Activated CD8-positive, alpha-beta memory T cell treated with anti-CD3 and anti-CD28 coated beads for 1 hour (primary cell): ENCODE measurements at places on chromosomes 11 and 22.

DNA sequence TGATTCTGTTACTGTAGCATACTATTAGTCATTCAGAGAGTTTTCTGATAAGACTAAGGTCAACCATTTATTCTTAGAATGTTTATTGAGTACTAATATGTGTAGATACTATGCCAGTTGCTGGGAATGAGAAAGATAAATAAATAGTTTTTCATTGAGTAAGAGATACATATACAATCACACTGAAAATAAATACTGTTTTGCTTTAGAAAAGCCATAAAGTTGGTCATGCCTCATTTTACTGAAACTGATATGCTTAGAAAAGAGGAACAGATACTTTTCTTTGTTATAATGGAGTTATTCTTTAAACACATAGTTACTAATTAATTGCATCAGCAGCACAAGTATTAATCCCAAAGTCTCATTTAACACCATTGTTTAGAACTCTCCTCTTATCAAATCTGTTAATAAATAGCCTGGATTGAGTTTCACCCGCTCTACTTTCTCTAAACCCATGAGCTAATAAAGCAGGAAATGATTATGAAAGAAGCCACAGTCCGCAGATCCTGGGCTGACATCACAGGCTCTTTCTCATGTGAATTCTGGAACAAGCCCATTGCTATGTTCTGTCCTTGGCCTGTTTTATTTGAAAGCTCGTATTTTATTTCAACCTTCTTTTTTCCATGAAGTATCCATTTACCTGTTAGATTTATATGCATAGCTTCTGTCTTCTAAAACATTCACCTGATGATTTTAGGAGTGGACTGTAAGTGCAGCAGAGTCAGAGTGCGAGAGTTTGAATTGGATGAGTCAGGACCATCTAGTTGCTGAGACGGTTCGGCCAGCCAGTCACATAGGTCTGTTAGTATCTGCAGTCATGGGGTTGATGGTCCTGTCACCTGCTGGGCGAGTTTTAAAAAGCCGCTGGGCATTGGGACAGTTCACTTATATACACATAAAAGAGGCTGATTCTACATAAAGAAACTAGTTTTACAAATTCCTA is 35.5 kb downstream of the PIWIL4 start:
- DNase-seq: no peak

DNA sequence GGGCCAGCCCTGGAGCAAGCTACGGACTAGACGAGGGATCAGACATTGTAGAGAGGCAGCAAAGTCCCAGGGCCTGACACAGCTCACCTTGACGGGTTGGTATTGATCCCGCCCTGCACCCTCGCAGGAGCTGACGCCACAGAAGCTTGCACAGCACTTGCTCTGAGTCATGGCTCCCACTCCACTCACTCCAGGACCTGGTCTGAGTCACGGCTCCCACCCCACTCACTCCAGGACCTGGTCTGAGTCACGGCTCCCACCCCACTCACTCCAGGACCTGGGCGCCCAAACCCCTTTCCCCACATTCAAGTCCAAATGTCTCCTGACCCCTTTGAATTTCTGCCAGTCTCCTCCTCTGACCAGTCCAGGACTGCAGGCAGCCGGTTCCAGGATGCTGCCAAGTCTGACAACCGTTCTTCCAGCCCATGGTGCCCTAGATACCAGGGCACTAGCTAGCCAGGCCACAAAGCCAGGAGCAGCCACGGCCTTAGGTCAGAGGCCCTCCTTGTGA is 6.0 kb upstream of the PNPLA5 start:
- DNase-seq: no peak

DNA sequence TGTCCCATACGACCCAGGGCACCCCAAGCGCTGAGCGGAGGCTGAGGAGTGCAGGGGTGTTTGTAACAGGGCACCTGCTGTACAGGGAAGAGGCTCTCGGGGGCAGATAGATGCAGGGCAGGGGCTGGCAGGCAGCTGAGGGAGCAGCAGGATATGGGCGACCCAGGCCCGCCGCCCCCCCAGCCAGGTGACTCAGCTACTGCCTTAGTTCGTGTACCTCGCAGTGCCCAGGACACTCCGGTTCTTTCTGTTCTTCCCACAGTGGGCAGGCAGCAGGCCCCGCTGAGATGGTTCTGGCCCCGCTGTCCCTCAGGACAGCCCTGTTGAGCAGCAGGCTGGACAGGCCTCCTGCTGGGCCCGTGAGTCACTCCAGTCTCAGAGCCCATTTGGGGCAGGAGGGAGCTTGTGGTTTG is 16.2 kb downstream of the PHLDA2 start:
- no peak for DNase-seq

- no peak for DNase-seq
Measured at GRCh38 chr11:6627762-6628241, 8.6 kb upstream of the TPP1 start.

- DNase-seq: no peak
Measured at GRCh38 chr11:134254433-134255183, 1.2 kb downstream of the ACAD8 start.

- no peak for DNase-seq
Measured at GRCh38 chr22:24433828-24434470, 6.5 kb downstream of the ADORA2A start.

GRCh38 chr11:86459682-86460460 is 85.2 kb downstream of the CCDC81 start:
- no peak for DNase-seq

DNA sequence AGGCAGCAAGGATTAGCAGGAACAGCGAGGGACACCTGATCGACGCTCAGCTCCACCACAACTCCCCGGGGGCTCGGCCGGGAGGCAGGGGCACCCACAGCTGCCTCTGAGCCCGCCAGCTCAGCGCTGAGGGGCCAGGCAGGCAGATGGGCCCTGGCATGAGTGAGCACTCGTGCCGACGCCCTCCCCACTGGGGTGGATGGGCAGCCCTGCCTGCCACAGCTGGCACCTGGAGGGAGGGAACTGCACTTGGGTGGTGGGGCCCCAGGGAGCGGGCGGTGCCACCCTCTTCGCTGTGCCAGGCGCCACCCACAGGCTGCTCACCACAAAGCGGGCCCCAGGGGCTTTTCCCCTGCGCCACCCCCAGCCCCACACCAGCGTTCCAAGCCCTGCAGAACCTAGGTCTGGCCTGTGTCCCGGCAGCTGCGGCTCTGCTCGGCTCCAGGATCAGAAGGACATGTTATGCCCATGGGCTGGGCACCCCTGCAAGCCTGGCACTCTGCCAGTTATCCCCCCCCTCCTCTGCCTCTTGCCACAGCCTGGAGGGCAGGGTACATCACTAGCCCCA is 28.8 kb downstream of the WNT7B start:
- no peak for DNase-seq

DNA sequence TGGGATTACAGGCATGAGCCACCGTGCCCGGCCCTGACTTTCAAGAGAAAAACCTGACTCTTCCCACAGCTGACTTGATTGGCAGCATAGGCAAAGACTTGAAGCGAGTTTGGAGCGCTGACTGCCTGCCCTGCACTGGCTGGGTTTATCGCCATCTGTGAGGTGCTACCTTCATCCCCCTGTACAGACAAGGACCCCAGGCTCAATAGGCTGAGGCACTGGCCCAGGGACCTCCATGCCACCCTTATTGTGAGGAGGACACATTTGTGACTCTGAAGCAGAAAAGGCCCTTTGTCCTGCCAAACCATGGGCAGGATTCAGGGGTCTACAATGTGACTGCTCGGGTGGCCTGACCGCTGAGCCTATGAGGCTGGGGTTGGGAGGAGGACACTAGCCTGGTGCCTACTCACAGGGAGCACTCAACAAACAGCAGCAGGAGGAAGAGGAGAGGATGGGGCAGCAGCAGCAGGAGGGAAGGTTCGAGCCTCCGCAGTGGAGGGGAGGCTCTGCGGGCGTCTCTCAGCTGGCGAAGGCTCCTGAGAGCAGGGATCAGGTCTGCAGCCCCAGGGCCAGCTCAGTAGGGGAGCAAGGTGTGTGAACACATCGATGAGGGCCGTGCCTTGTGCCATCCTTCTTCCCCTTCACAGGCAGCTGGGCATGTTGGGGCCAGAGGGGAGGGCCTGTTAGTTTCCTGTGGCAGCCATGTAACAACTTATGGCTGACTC is 72.9 kb upstream of the WNT7B start:
- no peak for DNase-seq

DNA sequence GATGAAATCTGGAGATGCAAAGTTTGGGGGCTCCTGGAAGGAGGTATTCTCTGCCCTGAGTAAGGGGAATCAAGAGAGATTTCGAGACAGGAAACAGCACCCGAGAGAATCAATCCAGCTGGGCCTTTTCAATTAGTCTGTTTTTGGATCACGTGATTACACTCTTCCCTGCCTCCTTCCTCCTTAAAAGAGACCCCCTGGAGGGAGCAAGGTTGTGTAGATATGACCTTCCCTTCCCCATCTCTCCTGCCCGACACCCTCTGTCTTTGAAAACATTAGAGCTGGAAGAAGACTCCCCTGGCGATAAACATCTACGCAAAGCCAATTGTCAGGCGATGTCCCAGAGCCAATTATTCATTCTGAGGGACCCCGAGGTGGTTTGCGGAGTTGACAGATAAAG is 407.9 kb downstream of the MIAT start:
- DNase-seq: no peak

DNA sequence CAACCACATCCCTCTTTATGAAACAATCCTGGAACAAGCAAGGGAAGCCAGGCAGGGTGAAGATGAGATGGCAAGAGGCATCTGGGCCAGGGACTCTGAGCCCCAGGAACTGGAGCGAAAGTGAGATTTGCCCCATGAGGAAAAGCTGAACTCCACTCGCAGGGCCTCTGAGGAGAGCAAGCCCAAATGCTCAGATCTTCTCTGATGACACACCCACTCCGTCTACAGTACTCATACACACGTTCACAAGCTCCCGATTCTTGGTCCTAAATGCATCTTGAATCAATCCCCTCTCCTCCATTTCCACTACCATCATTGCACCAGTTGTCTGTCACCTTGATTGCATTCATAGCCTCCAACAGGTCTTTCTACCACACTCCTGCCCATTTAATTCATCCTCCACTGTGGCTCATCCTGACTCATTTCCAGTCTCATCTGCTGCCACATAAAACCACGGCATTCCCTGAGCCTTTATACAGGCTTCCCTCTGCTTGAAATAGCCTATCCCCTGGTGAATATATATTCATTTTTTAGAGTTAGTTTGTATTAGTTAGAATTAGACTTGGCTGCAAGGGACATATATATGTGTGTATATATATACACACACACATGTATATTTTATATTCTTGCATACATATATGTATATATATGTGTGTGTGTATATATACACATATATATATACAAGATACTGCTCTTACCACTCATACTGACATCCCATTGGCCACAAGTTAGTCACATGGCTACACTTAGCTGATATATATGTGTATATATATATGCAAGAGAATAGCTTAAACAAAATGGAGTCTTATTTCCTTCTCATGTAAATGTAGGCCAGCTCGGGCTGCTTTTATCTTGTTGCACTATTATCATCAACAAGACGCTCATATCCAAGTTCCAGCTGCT is 1.4 kb upstream of the APOA5 start:
- DNase-seq: no peak

DNA sequence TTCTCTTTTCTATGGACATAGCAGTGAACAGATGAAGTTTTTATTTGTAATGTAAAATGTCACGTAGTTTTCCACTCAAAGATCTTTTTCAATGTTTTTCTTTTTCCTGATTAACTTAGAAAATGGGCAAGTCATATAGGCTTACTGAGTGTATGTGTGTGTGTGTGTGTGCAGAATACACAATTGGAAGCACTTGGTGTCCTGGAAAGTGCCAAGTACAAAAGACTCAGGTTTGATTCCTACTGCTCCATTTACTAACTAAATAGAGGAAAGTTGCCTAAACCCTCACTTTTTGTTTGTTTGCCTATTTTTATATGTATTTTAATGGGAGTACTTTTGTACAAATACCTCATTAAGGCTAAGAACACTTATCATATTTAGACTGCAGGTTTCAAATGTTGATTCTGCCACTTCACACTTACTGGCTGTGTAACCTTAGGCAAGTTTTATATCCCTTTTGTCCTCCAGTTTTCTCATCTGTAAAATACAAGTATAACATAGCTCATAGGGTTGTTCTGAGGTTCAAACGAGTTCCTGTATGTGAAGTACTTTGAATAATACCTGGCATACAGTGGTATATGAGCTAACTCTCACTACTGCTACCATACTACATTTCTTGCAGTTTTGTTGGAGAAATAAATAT is 90.1 kb downstream of the TYR start:
- no peak for DNase-seq

GRCh38 chr11:64879244-64879900 is 951 bp upstream of the EHD1 start:
- no peak for DNase-seq

DNA sequence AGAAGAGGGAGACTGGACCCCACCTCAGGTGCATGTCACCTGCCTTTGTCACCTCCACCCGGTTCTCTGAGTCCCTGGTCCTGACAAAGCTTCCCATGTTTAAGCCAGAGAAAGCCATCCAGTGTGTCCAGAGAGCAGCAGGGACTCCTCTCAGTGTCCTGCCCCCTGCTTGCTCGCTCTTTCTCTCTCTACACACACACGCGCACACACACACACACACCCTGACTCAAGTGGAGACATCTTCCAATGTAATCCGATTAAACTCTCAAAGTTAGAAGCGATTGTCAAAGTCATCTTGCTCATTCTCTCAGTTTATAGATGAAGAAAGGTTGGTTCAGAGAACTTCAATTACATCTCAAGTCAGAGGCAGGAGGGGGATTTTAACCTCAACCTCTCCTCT is 19.7 kb upstream of the PHF21B start:
- no peak for DNase-seq

DNA sequence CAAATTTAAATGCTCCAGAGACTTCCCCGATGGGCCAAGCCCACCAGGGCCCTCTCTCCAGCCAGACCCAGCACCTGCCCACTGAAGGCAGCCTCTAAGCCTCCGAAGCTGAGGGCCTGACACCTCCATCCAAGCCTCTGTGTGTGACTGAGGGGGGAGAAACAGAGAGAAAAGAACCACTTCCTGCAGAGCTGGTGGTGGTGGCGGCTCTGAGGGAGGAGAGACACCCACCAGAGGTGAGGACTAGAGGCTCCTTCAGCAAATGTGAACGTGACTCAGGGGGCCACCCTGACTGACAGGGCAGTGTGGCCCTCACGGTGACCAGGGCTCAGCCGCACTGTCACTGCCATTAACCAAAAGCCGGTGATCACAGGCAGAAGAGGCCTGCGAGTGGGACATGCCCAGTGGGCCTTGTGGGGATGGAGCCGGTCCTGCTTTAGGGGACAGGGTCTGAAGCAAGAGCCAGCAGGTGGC is 31.0 kb upstream of the CD5 start:
- no peak for DNase-seq

- DNase-seq: no peak
Measured at GRCh38 chr22:22926370-22927195, 39.0 kb downstream of the IGLL5 start.

DNA sequence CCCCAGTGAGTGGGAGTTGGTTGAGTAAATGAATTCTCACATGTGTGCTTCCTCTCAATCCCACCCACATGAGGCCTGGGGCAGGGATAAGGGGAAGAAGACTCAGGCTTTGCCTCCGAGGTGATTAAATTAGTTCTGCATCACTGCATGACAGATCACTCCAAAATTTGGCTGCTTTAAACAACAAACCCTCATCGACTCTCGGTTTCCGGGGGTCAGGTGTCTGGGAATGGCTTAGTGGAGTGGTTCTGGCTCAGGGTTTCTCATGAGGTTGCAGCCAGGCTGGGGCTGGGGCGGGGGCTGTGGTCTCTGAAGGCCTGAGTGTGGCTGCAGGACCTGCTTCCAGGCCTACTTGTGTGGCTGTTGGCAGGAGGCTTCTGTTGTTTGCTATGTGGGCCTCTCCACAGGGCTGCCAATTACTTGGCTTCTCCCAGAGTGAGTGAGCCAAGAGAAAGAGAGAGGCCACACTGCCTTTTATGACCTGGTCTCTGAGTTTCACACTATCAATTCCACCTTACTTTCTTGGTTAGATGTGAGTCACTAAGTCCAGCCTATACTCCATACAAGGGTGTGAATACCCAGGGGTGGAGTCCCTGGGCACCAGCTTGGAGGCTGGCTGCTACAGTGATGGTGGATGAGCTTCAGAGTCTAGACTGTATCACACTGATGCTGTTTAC is 15.9 kb downstream of the MOGAT2 start:
- no peak for DNase-seq
